ENCODE measurements at places on chromosomes 16 and 17.

DNA sequence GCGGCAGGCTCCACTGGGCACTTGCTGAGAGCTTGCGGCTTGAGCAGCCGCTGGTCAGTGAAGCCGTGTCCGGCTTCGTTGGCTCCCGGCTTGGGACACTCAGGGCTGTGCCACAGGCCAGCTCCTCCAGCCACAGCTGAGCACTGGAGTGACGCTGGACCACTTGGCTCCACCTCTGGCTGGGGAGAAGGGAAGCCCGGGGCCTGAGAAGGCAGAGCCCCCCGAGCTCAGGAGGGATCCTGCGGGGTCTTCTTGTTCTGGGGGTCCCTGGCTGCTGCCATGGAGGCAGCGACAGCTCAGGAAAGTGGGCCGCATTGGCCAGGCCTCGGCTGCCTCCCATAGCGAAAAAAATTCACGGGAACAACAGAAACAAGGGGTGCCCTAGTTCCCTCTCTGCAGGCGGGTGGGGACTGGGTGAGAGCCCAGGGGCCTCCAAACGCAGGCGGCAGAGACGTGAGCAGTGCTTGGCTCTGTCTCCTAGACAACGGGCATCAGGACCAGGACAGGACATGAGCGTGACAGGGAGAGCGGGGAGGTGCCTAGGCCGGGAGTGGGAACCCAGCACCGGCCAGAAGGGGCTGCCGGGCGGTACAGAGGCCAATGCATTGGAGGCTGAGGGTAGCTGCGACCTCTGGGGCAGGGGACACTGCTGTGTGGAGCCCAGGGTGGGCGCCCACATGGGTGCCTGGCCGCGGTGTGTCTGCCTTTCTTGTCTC lies 37.7 kb downstream of the SLC7A5 start:
- no peak for DNase-seq

- DNase-seq, result no peak
These were observed 192.8 kb downstream of the C16orf78 start for GRCh38 chr16:49566432-49566831.

DNA sequence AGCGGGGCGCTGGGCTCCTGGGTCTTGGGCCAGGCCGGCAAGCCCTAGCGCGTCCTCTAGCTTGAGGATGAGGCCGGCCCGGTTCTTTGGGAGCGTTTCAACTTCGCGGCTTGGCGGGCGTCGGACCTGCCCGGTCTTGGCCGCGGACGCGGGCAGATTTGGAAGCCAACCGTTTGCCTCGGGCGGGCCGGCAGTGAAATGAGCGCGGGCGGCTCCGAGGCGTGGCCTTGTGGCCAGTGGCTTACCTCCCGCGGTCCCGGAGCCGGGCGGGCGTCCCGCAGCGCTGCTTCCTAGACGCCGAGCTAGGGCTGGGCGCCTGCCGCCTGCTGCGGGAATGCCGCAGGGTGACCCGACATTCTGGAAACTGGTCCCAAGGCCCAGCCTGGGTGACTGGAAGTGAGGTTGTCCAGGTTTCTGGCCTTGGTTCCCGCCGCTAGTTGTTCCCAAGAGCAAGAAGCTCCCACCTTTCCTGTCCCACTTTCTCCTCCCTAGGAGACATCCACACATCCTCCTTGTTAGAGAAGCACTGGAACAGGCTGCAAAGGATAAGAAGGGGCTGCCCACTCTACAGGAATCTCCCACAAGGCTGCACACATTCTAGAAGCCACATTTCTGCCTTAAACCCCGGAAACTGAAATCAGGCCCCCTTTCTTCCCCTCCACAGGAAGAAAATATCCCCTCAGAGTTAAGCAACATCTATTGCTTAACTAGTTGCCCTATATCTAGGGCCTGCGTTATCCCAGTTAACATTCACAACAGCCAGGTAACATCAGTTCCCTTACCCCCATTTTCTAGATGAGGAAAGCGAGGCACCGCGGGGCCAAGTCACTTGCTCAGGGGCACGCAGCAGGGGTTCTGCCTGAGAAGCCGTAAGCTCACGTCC lies 4.5 kb upstream of the CBX8 start:
- DNase-seq, result no peak

DNA sequence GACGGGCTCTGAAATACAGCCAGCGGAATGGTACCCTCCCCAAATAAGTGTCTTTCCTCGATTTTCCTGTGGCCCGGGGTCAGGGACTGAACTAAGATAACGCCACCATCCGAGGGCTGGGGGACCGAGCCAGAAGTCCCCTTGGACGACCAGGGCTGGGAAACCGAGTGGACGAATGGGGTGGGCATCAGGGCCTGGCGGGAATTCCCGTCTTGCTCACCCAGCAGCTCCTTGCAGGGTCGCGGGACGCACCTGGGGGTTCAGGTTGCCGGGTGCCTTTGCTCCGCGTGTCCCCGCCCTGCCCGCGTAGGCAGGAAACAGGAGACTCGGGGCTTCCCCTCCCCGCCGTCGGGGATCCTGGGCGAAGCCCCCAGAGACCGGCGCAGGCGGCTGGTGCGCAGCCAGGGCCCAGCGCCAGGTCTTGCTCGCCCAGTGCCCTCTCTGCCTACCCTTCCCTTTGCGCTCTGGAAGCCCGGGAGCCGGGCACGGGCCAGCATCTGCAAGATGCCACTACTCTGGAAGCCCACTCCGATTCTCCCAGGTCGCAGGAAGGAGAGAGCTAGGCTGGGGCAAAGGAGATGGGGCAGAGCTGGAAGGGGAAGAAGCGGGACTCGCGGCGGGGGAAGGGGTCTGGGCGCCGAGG lies 665 bp upstream of the GRIN2C start:
- DNase-seq, result peak; percentile 18

- DNase-seq, result no peak
These were observed 40.7 kb upstream of the SLC12A3 start for GRCh38 chr16:56824331-56824730.

DNA sequence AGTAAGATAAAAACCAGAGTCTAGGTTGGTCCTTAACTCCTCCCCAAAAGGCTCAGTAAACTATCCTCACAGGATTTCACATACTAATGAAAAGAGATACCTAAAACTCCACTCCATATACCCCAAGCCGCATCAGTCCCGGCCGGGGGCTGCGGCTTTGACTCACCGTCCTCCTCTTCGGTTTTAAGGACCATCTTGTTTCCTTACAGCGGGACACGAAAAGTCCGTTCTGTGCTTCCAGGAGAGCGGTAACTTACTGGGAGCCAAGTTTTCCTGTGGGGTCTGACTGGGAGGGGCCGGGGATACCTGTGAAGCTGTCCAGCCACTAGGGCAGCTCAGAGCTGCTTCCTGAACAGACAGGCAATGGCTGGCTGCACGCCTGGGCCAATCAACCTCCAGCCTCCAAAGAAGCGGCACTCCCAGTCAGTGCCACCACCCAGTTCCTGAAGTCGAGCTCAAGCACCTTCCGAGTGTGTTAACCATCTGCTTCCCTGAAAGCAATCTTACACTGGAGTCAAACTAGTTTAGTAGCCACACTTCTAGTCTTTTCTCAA lies 45.5 kb downstream of the CYTH1 start:
- peak; percentile 77 for DNase-seq

- DNase-seq, result no peak
These were observed 5.1 kb upstream of the UNC13D start for GRCh38 chr17:75849279-75849646.

DNA sequence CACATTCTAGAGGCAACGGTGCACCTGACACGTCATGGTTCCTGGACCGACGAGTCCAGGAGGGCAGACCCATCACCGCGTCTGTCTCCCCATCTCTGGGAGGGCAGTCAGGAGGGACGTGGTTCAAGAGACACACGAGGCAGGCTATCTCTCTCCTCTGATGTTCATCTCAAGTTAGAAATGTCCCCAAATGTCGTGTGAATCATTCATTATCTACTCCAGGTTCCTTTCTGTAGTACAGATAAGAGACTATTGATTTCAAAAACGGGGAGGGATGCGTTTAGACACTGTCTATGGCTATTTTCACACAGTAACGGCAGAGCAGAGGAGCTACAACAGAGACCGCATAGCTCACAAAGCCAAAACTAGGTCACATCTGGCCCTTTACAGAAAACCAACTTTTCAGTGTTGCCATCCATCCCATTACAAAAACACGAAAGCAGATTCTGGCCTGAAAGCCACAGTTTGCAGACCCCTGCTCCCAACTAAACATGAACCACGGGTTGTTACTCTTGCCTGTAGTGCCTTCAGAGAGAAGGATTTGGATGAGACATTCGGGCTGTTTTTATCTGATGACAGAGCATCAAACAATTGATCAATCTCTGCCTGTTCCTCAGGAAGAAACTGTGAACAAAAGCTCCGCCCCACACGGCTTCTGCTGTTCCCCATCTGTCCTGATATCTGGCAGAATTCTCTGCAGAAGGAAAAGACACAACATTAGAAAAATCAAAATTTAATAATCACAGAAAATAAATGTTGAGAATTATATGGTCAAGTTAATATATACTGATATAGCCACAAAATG lies 6.8 kb downstream of the MEAK7 start:
- no peak for DNase-seq

DNA sequence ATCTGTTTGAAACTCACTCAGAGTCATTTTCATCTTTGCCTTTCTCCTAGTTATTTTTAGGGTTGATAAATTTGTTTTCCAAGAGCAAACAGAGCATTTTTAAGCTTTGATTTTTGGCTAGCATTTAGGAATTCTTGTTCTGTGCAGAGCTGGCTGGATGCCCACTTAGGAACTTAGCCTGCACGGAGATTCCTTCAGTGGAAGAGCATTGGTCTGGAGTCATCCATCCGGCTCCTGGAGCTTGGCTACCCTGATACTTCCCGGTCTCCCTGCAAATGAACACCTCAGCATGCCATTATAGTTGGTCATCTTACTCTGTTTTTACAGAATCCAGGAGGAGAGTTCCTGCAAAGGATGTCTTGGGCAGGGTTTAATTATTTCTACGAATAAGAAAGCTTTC lies 57.1 kb downstream of the SPECC1 start:
- DNase-seq, result no peak

- DNase-seq, result no peak
These were observed 44.0 kb downstream of the UBN1 start for GRCh38 chr16:4891097-4891885.

DNA sequence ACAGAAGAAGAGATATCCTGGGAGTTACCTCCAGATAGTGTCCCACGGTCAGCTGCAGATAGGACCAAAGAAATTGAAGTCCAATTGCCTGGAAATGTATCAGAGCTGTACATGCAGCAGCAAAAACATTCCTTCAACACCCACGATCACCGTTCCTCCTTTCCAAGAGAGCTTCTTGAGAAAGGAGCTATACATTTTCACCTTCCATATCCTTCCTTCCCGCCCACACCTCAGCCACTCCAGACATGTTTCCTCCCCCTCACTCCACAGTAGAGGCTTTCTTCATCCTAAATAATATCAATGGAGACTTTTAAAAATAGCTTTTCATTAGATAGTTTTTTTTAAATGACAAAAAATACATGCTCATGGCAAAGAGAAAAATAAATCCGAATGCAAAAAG lies 87.6 kb downstream of the HS3ST2 start:
- DNase-seq, result no peak

GRCh38 chr16:79644971-79645667 lies 44.6 kb upstream of the MAF start:
- no peak for DNase-seq

DNA sequence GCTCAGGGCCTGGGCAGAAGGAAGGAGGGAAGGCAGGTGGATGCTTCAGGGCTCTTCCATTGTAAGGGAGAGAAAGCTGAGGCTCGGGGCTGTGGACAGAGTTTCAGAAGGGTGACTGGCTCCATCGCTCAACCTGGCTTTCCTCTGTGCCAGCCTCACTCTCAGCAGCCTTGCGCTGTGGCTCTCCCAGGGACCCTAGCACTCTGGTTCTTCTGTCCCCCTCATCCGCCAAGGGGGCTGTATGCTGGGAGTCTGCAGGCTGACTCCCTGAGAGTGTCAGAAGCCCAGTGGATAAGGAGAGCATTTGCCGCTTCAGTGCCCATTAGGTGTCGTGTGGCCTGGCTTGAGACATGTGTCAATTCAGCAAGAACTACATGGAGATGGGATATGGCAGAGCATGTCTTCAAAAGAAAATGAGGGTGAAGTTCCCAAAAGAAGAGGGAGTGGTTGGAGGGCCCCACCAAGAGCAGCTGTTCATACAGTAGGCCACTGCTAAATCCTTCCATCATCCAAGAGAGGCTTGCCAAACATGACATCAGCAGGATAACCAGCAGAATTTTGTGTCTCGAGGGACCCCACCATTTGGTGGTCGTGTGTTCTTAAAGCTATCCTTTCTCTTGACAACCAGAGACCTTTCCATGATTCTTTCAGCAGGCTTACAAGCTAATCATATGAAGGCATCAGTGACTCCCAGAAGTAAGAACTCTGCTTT lies 148.2 kb downstream of the IRX5 start:
- no peak for DNase-seq

DNA sequence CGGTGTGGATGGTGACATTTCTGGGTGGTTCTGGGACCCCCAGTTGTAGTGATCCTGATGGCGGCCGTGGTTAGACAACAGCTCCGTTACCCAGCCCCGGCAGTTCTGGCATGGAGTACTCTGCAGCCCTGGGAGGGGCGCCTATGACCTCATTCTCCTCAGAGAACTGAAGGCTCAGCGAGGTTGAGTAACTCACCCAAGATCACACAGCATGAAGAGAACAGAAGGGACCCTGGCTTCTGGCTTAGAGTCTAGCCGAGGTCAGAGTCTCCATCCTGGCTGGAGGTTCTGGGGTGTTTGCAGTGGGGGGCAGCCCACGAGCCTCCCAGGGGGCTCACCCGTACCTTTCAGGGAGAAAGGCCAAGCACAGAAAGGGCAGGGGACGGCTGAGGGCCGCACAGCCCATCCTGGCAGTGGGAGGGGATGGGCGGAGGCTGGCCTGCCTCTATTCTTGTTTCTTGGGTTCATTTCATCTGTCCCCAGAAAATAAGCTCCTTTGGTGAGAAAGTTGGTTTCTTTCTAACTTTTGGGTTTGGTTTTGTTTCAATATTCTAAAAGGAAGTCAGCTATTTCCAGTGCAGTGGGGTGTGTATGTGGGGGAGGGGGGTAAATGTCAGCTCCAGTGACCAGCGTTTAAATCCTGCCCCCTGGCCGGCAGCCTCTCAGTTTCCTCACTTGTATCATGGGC lies 13.2 kb downstream of the ZFPM1 start:
- DNase-seq, result no peak

DNA sequence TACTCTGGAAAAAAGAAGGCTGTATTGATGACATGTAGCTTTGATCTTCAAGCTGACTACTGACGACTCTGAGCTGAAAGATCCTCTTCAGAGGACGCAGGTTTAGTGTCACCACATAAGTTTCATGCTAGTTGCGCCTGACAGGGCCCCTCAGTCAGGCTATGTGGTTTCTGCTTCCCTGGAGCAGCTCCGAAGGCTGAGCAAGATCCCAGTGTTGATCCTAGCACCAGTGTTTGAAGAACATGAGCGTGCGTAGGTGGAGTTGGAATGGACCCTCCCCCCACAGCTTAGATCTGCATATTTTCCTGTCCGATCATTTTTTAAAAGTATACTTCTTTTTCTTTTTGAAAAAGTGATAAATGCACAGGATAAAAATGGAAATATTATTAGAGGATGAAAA lies 17.3 kb downstream of the BANP start:
- DNase-seq, result no peak

- DNase-seq, result peak; percentile 3
These were observed at the start of gene CCL23 for GRCh38 chr17:36017799-36018198. TSS of gene CCL23 (minus strand) at chr17:36017972. CDS start at chr17:36017897, 75 bp downstream.

GRCh38 chr17:21460358-21460757 lies 84.2 kb downstream of the KCNJ12 start:
- DNase-seq, result no peak
